ENCODE measurements at places on chromosomes 7 and 10.

GRCh38 chr7:33632322-33632721 is 273.0 kb upstream of the BMPER start:
- DNase-seq: no peak

- DNase-seq: no peak
These were observed 148.0 kb upstream of the INSYN2A start for GRCh38 chr10:127344346-127344745.

- no peak for DNase-seq
These were observed 22.4 kb upstream of the GDF10 start for GRCh38 chr10:47277352-47278151.

GRCh38 chr7:30462179-30462578 is 16.4 kb downstream of the NOD1 start:
- no peak for DNase-seq

- DNase-seq: no peak
These were observed 75.4 kb downstream of the HDAC9 start for GRCh38 chr7:18570890-18571478.

- DNase-seq: no peak
These were observed 9.4 kb upstream of the IKZF1 start for GRCh38 chr7:50295133-50295532.

GRCh38 chr10:77355844-77356243 is 281.8 kb downstream of the KCNMA1 start:
- no peak for DNase-seq

- no peak for DNase-seq
These were observed 5.0 kb downstream of the ZYX start for GRCh38 chr7:143385891-143386781.

DNA sequence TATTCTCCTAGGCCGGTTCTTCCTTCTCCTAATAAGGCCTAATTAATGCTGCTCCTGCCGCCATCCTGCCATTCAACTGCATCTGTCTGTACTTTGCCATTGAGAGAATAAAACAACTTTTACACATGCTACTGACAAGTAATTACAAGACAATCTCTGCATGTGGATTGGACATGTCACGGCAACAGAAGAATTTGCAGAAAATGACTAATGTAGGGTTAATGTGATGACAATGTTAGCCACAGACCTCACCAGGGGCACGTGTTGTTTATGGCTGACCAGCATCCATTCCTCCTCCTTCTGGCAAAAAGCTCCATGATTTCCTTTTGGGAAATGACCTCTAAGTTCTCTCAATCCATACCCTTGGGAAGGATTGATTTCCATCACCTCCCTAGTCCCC is 58.0 kb downstream of the NEBL start:
- DNase-seq: no peak

GRCh38 chr10:111015181-111015580 is 61.6 kb upstream of the ADRA2A start:
- DNase-seq: no peak

GRCh38 chr7:33193308-33193864 is 64.0 kb downstream of the BBS9 start:
- no peak for DNase-seq

DNA sequence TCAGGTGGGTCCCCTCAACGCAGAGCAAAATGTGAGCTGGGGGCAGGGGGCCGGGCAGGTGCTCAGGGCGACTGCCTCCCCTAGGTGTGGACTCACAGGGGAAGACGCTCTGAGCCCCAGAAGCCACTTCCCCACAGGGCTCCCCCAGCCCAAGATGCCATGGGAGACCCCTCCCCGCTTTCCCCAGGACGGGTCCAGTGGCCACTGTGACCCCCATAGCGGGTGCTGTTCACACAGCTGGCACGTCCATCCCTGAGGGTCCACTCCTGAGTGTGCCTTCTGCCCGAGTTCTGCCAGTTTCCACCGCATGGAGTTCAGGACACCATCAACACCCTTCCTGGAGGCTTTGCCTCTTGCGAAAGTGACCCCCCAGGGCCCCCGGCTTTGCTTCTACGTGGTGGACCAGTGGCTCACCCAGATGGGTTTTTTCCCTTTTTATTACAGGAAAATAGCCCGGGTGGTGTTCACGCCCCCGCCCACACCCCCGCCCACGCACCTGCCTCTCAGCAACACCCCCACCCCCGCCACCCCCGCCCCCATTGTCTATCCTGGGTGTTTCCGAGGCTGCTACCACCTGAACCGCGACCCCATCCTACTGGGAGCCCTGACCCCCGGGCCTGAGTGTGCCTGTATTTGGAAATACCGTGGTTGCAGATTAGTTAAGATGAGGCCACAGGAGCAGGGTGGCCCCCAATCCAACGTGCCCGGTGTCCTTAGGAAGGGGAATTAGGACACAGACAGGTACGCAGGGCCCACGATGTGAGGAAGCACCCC is 32.0 kb downstream of the ADAP1 start:
- no peak for DNase-seq

GRCh38 chr10:114207349-114207748 is 28.2 kb downstream of the TDRD1 start:
- DNase-seq: no peak

DNA sequence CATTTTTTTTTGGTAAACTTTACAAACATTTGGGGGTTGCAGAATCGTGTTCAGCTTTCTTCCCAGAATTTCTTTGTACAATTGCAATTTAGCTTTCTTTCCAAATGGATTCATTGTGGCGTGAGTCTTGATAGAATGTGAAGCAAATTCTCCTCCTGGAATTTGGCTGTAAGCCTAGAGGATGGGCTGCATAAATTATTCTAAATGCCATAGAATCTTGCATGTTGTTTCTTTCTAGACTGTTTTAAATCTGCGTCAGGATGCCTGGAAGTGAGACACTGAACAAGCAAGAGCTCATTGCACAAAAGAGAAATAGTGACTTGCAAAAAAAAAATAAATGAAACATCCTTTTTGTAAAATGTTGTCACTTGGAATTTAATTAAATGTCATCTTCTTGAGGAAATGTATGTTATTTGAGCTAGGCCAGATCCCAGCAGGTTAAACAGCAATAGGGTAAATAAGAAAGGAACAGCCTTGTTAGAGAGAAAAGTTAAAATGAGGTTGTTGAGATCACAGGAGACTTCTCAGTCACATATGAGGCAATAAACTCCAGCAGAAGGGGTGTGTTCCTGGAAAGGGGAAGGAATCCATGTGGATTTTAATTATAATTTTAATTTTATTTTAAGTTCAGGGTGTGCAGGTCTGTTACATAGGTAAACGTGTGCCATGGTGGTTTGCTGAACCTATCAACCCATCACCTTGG is 483.0 kb downstream of the PLXDC2 start:
- DNase-seq: no peak

DNA sequence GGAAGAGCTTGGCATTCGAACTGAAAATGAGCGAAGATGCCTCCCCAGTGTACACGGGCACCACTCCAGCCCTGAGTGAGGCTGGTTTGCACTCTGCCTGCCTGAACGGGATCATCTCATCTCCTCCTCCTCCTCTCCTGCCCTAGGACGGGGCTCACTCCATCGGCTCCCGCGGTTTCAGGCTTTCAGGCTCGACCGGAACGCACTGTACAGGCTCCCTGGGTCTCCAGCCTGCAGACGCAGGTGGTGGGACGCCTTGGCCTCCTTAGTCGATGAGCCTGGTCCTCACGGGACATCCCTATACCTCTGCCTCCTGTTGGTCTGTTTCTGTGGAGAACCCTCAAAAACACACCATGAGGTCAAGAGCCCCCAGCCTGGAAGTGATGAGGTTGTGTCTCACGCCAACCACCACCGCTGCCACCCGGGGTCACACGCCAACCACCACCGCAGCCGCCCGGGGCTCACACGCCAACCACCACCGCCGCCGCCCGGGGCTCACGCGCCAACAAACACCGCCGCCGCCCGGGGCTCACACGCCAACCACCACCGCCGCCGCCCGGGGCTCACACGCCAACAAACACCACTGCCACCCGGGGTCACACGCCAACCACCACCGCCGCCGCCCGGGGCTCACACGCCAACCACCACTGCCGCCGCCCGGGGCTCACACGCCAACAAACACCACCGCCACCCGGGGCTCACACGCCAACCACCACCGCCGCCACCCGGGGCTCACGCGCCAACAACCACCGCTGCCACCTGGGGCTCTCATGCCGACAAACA is 56.3 kb downstream of the FOXL3 start:
- no peak for DNase-seq

GRCh38 chr7:50687575-50688225 is 95.0 kb downstream of the GRB10 start:
- no peak for DNase-seq

DNA sequence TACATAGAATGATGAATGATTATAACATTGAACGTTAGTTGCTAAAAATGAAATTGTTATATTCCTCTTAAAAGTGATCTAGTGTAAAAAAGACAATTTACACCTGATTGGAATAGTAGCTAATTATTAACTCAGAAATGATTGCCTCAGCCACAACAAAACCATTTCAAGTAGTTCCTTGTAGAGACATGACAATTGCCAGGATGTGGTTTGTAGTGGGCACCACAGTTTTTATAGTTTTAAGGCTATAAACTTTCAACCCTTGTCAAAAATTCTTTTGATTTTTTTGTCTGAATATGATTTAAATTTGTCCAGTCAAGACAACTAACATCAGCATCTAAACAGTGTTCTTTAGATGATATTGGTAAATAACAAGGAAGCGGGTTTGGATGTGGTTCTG is 145.2 kb downstream of the SUGCT start:
- no peak for DNase-seq

DNA sequence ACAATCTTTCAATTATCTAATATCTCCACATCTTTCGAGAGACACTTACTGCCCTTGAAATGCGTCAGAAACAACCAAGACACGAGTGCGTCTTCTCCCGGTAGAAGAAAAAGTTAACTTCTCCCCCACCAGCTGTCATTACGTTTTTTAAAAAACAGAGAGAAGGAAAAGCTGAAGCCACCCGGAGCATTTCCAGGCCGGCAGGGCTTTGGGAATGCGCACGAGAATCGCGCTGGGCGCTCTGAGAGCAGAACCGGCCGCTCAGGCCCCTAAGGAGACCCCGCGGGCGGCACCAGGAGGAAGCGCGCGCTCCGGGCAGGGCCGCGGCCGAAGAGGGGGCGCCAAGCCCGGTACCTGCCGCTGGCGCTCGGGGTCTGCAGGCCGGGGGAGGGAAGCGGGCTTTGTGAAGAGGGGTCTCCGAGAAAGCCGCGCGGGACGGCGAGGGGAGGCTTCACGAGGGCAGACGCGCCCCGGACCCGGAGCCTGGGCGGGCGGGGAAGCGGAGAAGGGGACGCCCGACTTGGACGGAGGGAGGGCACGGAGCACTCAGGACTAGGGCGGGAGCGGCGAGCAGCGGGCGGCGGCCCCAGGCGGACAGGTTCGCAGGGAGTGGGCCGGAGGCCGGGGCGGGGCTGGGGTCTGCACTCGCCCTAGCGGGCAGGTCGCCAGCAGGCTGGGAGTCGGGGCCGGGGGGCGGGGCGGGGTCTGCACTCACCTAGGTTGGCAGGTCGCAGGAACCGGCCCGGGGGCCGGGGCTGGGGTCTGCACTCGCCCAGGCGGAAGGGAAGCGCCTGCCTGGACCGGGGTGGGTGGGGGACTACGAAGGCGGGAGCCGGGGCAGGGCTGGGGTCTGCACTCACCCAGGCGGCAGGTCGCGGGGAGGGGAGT is 932 bp downstream of the ESYT2 start:
- DNase-seq: no peak

GRCh38 chr10:48993627-48994026 is 54.0 kb upstream of the LRRC18 start:
- no peak for DNase-seq

GRCh38 chr7:142323706-142324105 is 65.8 kb upstream of the PRSS58 start:
- peak; percentile 30 for DNase-seq

- no peak for DNase-seq
These were observed 592 bp upstream of the ATP6V1F start for GRCh38 chr7:128861957-128862570.

- peak; percentile 53 for DNase-seq
These were observed 135.0 kb downstream of the ACTR3B start for GRCh38 chr7:152894295-152895170.

- no peak for DNase-seq
These were observed 49.8 kb upstream of the SLC35B4 start for GRCh38 chr7:134366481-134366880.

- DNase-seq: no peak
These were observed 29.5 kb upstream of the EBF3 start for GRCh38 chr10:129993621-129994020.

DNA sequence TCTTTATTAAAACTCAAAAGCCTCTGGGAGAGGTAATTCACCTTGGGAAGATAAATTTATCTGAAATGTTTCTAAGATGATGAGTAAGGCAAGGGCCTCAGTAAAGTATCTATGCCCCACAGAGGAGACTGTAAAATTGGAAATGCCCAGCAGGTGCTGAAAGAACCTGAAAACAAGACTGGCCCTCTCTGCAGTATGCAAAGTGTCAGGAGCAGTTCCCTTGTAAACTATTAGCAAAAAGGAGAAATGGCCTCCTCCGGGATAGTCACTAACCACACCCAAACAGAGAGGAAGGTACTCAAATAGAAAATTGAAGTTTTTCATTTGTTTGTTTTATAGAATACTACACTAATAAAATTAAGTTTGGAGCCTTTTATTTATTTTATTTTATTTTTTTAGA is 81.2 kb downstream of the FZD1 start:
- no peak for DNase-seq

- no peak for DNase-seq
These were observed 260.1 kb downstream of the SNX10 start for GRCh38 chr7:26551740-26552139.

- no peak for DNase-seq
These were observed 1284.3 kb downstream of the TYW1 start for GRCh38 chr7:68280931-68281330.

GRCh38 chr7:47940088-47941013 is 7.9 kb downstream of the PKD1L1 start:
- no peak for DNase-seq

GRCh38 chr7:100685049-100685605 is 8.9 kb downstream of the GIGYF1 start:
- no peak for DNase-seq

GRCh38 chr10:125057158-125058001 is 103.0 kb downstream of the CTBP2 start:
- no peak for DNase-seq

DNA sequence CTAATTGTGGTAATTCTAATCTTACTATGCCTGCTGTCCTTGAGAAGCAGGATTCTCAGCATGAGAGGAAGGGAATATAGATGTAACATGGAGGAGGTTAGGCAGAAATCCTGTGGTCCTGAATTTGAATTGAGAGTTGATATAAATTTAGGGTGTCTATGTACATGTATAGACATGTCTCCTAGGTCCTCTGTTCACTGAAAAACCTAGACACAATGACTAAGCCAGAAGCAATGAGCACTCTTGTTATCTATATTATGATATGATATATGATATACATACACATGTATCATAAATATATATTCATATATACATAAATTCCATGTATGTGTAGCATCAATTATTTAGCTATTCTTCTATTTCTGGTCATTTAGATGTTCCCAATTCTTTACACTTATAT is 173.3 kb upstream of the MKLN1 start:
- no peak for DNase-seq

GRCh38 chr7:121058975-121059374 is 70.5 kb downstream of the CPED1 start:
- DNase-seq: no peak

Data from 8988T (cell line).